Stomach (tissue), 19 donors: ENCODE measurements at places on chromosomes 13 and 19.

DNA sequence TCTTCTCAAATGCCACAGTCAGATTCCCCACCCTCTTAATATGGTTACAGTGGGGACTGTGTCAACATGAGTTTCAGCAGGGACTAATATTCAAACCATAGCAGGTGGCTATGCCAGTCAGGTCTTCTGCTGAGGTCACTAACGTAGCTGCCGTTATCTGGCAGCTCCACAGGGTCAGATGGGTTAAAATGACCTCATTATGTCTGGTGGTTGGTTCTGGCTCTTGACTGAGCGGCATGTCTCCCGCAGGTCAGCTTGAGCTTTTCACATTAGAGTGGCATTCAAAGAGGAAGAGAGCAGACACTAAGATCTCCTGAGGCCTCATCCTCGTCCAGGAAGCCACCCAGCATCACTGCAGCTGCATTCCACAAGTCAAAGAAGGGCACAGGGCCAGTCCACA, 21.4 kb upstream of the IPO5 start:
- DNase-seq, result no peak
- no peaks in the 10 kb centered on the region for H3K4me1 ChIP-seq
- H3K4me3 ChIP-seq, result no peak overlapping the region
- H3K27me3 ChIP-seq, result no peaks in the 10 kb centered on the region
- H3K36me3 ChIP-seq, result no peaks in the 10 kb centered on the region

- no peaks in the 10 kb centered on the region for H3K36me3 ChIP-seq
- no peak overlapping the region for H3K4me3 ChIP-seq
- DNase-seq, result peak; percentile 68
- H3K4me1 ChIP-seq, result peaks cover 5% of the 10 kb centered on the region
- H3K27ac ChIP-seq, result peak overlapping the region; percentile 43
These were observed 23.0 kb upstream of the CEACAM4 start for GRCh38 chr19:41649827-41650226.

GRCh38 chr13:41680900-41681299, 223.6 kb downstream of the RGCC start:
- H3K4me3 ChIP-seq, result no peak overlapping the region
- H3K36me3 ChIP-seq, result peaks cover 31% of the 10 kb centered on the region
- H3K27ac ChIP-seq, result no peak overlapping the region
- no peaks in the 10 kb centered on the region for H3K4me1 ChIP-seq
- no peak for DNase-seq

- H3K4me3 ChIP-seq, result peak overlapping the region; percentile 18
- peak; percentile 97 for DNase-seq
- no peaks in the 10 kb centered on the region for H3K36me3 ChIP-seq
- H3K4me1 ChIP-seq, result peaks cover 75% of the 10 kb centered on the region
- no peaks in the 10 kb centered on the region for H3K27me3 ChIP-seq
These were observed 25.8 kb upstream of the NANOS3 start for GRCh38 chr19:13850910-13851733.

DNA sequence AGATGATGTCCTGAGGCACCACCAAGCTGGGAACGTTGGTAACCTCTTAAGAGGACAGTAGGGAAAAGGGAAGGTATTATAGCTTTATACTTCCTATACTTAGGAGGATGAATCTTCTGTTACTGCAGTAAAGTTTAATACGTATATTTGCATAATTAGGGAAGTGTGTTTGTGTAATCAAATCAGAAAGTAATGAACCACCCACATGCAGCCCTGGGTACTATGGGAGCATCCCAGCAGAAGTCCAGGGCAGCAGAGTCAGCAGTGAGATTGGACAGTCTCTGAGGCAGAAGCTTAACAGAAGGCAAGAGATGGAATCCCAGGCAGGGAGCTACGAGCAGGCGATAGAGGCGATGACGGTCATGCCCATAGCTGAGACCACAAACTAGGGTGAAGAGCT, 12.5 kb downstream of the SAFB start:
- no peak for DNase-seq
- H3K27me3 ChIP-seq, result no peaks in the 10 kb centered on the region
- no peak overlapping the region for H3K4me3 ChIP-seq

DNA sequence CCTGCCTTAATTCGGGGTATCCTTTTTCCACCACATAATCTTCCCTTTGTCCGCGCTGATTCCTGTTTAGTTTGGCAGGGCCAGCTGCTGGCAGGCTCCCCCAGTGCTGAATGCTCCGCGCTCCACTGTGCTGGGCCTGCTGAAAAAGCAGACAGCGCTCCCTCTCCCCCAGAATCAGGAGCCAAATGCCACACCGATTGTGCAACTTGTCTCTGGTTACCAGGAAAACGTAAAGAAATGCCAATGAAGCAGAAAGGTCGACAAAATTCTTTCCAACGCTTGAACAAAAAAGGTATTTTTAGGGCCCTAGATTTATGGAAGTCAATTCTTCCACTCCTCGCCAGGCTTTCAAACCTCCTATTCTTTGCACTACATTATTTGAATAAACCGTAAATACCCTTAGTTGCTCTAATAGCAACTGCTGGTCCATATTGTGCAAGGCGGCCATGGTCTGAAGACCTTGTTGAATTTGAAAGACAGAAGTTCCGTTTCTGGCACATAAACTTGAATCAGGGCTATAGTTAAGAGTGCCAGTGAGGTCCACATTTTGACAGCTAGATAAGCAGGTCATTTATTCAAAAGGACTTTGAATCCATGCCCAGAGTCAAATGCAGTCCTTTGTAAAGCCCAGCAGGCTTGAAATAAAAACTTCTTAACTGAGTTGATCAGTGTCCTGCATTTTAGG, 206.7 kb upstream of the RFC3 start:
- peak; percentile 65 for DNase-seq
- H3K4me1 ChIP-seq, result peaks cover 6% of the 10 kb centered on the region
- H3K27ac ChIP-seq, result peak overlapping the region; percentile 79

- no peaks in the 10 kb centered on the region for H3K27me3 ChIP-seq
- no peak overlapping the region for H3K27ac ChIP-seq
- no peak for DNase-seq
- no peaks in the 10 kb centered on the region for H3K4me1 ChIP-seq
These were observed 191.7 kb upstream of the SERP2 start for GRCh38 chr13:44181931-44182330.

GRCh38 chr13:106377931-106378662, 157.4 kb downstream of the EFNB2 start:
- H3K4me1 ChIP-seq, result peaks cover 40% of the 10 kb centered on the region
- H3K27me3 ChIP-seq, result no peaks in the 10 kb centered on the region
- DNase-seq, result no peak
- H3K36me3 ChIP-seq, result no peaks in the 10 kb centered on the region

DNA sequence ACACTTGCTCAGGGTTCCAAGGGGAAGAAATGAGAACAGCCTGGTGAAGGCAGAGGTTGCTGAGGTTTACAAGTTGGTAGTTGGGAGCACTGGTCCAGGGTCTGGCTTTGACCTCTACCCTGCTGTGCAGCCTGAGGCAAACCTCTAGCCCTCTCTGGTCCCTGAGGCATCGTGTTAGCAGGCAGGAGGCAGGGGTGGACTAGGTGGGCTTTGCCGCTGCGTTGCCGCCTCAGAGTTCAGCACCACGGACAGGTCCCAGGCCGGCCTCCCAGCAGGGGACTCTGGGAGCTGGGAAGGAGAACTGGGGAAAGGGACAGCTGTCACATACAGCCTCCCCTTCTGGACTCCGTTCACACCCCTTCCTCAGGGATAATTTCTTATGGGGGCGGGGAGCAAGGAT, 3.1 kb downstream of the NCAN start:
- DNase-seq, result no peak
- no peak overlapping the region for H3K27ac ChIP-seq

- DNase-seq, result peak; percentile 69
- H3K27ac ChIP-seq, result peak overlapping the region; percentile 26
- peaks cover 33% of the 10 kb centered on the region for H3K4me1 ChIP-seq
- peaks cover 70% of the 10 kb centered on the region for H3K36me3 ChIP-seq
- no peaks in the 10 kb centered on the region for H3K27me3 ChIP-seq
These were observed 50.8 kb downstream of the ZAR1L start for GRCh38 chr13:32264407-32264806.

GRCh38 chr19:15452111-15453047, 2.6 kb upstream of the WIZ start:
- H3K36me3 ChIP-seq, result peaks cover 34% of the 10 kb centered on the region
- DNase-seq, result peak; percentile 89
- H3K27me3 ChIP-seq, result peaks cover 19% of the 10 kb centered on the region
- H3K4me1 ChIP-seq, result peaks cover 49% of the 10 kb centered on the region
- H3K4me3 ChIP-seq, result peak overlapping the region; percentile 52
- H3K27ac ChIP-seq, result peak overlapping the region; percentile 58

DNA sequence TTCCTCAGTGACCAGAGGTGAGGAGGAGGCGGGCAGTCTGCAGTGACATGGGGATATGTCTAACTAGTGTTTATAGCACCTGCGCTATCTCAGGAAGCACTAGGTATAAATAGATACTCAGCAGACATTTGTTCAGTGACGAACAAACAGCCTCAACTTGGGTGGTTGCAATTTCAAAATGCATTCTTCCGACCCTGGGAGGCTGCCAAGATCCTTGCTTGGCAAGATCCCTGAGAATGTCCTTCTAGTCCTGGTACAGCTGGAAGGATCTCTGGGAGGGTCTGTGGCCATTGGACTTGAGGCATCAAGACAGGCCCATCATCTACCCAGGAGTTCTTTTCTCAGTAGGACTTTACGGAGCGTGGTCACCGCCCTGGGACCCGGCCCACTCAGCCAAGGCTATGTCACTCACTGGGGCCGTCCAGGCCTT, 299.5 kb downstream of the ZNF536 start:
- H3K27ac ChIP-seq, result no peak overlapping the region
- H3K4me1 ChIP-seq, result peaks cover 12% of the 10 kb centered on the region
- peak; percentile 24 for DNase-seq
